NCI-H187 treated with DMSO at 0.1 percent for 48 hours (cell line): ENCODE measurements at places on chromosomes 13 and 19.

DNA sequence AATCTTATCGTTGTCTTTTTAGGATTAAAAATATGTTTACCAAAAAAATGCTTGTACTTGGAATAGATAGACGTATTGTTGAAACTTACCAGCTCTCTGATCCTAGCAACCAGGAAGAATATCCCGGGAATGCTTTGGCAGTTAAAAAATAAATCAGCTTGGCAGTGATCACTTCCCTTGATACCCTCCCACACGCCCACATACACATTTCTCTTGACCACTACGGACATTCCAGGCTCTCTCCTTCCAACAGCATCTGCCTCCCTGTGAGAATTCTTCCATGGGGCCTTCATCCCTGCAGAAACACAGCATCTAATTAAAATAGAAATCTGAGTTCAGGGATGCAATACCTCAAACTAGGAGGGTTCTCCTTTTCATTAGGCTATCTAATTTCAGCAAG lies 57.9 kb downstream of the THSD1 start:
- DNase-seq, result no peak

- DNase-seq, result peak; percentile 42
Observed at GRCh38 chr19:48111280-48111679, 663 bp upstream of the PLA2G4C start.

DNA sequence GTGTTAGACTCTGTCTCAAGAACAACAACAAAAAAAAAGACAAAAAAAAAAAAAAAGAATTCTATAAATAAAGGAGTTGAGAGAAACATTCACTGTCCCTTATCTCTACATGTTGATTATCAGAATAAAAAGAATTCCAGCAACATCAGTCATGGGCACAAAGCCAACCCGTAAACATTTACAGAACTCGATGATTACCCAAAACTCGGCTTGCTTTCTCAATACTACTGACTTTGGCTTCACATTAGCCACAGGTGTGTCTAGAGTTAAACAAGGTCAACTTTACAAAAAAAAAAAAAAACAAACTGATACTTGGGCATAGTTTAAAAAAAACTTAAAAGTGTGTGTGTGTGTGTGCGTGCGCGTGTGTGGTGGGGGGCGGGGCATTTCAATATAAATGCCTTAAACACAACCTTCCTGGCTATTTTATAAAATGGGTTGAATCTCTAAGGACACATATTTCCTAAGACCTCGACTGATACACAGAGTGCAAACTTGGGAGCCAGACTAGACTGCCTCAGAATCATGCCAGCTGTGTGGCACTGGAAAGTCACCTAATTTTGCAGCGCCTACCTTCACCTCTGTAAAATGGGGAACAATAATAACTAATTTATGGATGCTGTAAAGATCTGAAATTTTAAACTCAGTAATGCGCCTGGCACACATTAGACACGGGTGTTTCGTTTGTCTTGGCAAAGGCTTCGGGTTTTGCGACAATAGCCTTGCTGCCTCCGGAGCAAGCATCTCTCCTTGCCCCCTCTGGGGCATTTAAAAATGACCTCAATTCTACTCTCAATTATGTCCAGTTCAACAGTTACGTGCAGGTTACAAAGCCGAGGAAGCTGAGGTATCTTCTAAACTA lies 922 bp downstream of the EBPL start:
- no peak for DNase-seq

DNA sequence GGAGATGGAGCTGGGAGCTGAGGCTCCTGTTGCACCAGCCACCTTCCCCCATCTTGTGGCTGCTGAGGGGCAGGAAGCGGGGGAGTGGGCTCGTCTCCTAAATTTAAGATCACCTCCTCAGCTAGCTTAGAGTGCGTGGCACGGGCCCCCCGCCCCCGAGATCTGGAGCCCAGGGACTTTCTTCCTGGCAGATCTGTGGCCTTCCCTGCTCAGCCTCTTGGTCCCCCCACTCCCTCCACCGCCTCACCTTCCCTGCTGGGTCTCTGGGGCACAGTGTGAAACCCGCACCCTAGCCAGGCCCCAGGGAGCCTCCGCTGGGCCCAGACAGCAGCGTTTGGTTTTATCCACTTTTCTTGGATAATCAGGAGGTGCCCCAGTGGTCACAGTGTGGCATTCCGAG lies 35.9 kb downstream of the MAU2 start:
- DNase-seq, result no peak

GRCh38 chr19:51797480-51797879 lies 2.5 kb downstream of the FPR3 start:
- DNase-seq, result no peak

DNA sequence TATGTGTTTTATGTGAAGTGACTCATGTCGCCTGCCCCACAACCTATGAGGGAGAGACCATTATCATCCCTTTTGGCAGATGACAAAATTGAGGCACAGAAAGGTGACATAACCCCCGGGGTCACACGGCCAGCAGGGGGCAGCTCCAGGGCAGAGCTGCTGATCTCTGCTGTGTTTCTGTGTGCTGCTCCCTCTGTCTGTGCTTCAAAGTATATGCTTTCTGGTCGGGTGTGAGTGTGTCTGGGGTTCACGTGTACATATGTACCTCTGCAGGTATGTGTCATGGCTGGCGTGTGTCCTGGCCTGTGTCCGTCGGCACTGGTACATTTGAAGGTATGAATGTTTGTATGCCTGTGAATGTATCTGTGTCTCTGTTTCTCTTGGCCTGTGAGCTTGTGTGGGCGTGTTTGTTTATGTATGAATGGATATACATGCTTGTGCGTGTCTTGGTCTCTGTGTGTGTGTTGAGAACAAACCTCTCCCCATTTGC lies 7.1 kb downstream of the LIPE start:
- no peak for DNase-seq

- DNase-seq, result no peak
Observed at GRCh38 chr13:74372511-74372910, 238.3 kb upstream of the KLF12 start.

- DNase-seq, result peak; percentile 98
Observed at GRCh38 chr13:104170980-104171555, 1104.9 kb upstream of the SLC10A2 start.

GRCh38 chr19:30153326-30154210 lies 211.5 kb downstream of the URI1 start:
- no peak for DNase-seq

DNA sequence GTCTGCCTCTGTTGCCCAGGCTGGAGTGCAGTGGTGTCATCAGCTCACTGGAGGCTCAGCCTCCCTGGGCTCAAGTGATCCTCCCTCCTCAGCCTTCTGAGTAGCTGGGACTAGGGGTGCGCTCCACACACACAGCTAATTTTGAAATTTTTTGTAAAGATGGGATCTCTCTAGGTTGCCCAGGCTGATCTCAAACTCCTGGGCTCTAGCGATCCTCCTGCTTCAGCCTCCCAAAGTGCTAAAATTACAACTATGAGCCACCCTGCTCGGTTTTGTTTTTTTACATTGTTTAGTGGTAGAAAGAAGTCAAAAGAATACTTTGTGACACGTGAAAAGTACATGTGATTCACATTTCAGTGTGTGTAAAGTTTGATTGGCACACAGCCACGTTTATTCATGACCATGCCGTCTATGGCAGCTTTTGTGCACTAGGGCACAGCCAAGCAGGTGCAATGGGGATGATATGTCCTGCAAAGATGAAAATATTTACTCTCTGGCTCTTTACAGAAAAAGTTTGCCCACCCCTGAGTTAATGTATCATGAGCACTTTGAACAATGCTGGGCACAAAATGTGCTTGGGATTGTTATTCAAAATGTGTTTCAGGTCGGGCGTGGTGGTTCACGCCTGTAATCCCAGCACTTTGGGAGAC lies 16.2 kb upstream of the NFIC start:
- DNase-seq, result no peak

DNA sequence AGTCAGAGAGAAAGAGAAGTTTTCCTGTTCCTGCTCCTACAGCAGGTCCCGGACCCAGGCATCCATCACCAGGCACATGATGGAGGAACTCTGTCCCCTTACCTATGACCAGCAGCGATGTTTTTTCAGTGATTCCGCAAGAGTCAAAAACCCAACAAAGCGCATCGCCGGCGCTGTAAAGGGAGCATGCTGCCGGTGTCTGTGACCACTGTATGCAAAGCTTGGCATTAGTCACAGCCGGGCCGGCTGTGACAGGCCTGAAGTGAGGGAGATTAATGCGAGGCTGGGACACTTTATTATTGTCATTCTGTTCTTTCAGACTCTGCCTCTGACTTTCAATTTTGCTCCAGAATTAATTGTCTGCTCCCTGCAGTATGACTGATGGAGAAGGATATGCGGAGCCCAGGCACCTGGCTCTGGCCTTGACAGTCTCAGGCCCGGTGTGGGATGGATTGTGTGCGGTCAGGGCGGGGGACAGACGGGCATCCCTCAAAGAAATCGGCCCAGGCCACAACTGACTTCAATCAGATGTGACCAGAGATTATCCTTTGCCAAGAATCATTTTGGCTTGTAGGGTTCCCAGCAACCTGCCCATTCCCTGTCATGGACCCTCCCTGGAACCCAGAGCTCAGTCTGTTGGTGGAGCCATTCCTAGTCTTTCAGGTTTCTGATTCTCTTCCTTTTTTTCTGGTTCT lies 462.0 kb upstream of the ZNF507 start:
- no peak for DNase-seq

- no peak for DNase-seq
Observed at GRCh38 chr19:19039901-19040300, 6.5 kb downstream of the ARMC6 start.

GRCh38 chr13:47478985-47479384 lies 522.1 kb downstream of the SUCLA2 start:
- no peak for DNase-seq

DNA sequence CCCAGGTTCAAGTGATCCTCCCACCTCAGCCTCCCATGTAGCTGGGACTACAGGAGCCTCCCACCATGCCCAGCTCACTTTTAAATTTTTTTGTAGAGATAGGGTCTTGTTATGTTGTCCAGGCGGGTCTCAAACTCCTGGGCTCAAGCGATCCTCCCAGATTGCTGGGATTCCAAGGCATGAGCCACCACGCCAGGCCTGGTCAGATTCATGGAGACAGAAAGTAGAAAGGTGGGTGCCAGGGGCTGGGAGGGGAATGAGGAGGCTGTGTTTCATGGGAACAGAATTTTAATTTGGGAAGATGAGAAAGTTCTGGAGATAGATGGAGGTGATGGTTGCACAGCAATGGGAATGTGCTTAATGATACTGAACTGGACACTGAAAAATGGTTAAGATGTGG lies 22.3 kb downstream of the ARHGEF18 start:
- no peak for DNase-seq

DNA sequence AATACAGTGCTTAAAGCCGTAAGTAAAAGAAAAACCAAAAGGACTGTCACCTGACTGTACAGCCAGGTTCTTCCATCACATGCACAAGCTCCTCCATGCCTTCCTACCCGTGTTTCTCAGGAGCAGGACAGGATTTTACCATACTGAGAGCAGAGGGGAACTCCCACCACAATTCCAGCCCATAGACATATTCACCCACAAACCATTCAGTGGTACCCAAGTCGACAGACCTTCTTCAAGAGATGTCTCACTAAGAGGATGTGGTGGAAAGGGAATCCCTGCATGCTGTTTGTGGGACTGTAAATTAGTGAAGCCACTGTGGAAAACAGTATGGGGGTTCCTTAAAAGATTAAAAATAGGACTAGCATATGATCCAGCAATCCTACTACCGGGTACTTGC lies 66.9 kb upstream of the DOCK9 start:
- no peak for DNase-seq

GRCh38 chr13:114057166-114058050 lies 75.0 kb downstream of the RASA3 start:
- DNase-seq, result no peak

DNA sequence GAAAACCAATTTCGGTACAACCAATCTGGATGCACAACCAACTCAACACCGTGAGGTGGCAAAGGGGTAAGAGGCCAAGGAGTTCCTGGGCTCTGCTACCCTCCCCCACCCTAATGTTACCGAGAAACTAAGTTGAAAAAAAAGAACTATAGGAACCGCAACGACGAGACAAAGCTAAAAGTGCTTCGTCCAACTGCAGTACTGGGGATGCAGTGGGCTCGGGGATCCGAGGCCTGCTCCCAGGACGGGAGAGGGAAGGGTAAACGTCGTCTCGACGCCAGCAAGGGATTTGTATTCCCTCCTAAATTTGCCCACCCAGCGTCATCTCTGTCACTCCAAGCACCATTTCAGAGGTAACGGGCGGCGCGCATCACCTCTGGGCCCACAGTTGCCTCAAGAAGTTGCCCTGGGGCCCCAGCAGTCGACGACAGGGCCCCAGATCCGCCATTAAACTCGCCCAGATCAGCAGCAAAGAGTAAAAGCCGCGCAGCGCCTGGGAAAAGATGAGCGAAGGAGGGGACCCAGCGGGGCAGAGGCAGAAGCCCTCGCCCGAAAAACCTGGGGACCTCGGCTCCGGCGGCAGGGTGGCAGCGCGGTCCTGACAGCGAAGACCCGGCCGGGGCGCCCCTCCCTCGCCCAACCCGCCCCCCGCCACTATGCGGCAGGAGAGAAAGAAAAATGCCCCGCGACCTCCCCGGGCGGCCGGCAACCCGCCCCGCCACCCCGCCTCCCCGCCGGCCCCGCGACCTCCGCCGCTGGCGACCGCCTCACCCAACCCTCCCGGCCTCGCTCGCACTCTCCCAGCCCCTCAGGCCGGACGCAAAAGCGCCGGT lies 752 bp downstream of the ZMYM5 start:
- no peak for DNase-seq

- no peak for DNase-seq
Observed at GRCh38 chr19:6817179-6817578, 44.7 kb downstream of the VAV1 start.

DNA sequence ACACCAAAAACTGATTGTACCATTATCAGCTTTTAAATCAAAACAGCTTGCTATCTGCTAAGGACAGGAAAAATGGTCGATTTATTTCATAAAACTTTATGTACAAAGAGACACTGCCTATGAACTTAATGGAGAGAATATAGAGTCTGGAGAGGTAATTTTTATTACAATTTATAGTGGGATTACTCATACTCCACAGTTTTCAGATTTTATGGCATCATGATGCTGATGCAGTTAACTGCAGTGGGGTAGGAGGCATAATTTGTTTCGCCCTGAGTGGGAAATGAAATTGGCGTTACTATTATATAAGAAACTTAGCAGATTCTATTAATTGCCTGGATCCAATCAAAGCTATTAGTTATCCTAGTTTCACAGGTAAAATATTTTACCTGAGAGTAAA lies 301.4 kb downstream of the KLF12 start:
- DNase-seq, result no peak
